ENCODE measurements at places on chromosomes 2 and 18.

DNA sequence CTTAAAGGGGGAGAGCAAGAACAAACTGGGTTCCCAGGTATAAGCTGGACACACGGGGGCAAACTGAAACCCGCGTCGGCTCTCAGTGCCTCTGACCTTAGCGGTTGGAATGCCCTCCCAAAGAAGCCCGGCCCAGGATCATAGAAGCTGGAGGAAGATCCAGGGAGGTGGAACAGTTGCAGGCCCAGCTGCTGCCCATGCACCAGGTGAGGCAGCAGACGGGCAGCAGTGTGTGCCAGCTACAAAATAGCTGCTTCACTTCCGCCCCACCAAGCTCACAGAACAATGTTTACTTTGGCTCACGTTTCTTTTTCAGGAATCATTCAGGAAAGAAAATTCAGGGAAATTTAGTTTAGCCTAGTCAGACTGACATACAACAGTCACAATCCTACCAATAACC, 3.9 kb upstream of the ERMN start:
- DNase-seq: no peak

DNA sequence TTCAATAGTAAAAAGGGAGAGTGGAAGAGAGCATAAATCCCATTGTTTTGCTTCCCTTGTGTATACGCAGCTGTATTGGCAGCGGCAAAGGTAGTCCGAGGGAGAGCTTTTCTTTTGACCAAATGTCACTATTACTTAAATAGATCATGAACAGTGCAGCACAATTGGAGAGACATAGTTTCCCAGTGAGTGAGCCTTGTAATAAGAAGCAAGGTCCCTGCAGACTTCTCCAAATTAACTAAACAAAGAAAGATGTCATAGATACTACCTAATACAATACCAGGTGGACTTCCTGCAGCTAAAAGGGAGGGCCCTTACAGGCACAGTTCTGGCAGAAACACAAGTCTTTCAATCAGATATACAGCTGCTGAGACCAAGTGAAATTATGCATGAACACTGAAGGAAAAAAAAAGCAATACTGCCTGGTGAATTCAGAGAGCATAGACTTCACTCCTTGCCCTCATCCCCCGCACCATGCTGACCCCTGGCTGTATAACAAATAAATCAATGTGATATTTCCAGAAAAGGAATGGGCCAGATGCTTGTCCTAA, 404.7 kb upstream of the CDH2 start:
- no peak for DNase-seq

- DNase-seq: no peak
These were observed 53.4 kb downstream of the ATIC start for GRCh38 chr2:215365184-215365658.

DNA sequence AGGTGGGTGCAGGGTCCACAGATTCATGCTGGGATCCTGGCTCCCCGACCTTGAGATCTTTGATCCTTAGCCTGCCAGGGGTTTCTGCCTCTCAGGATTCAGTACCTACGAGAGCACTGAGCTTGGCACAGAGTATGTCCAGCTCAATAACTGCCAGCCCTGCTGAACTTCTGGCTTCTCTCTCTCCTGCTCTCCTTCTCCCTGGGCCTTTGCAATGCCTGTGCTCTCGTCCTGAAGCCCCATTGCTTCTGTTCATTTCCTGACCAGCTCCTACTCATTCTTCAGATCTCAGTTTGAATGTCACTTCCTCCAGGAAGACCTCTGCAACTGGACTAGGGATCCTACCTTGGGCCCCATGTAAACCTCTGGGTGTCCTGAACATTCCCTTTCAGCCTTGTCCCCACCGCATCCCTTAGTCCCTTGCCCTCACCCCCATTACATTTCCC, 113.8 kb upstream of the HAAO start:
- DNase-seq: no peak

GRCh38 chr18:69002233-69002632, 204.4 kb downstream of the CCDC102B start:
- no peak for DNase-seq

- no peak for DNase-seq
These were observed 28.6 kb downstream of the PCBP1 start for GRCh38 chr2:70115646-70116442.

Measured in activated naive CD4-positive, alpha-beta T cell (primary cell).